ENCODE measurements at places on chromosomes 1 and 21. TPM values are rescaled to one million over a fixed set of nuclear protein-coding genes. Genes with fewer than 3 reads are reported as not detected.
A peak's percentile ranks its signal among the peaks of the same experiment; 100 is the strongest.

GRCh38 chr1:26500488-26501175 is 28.4 kb downstream of the HMGN2 start:
- peak; percentile 93 for DNase-seq

Gene OPRD1
- not detected for total RNA-seq

DNA sequence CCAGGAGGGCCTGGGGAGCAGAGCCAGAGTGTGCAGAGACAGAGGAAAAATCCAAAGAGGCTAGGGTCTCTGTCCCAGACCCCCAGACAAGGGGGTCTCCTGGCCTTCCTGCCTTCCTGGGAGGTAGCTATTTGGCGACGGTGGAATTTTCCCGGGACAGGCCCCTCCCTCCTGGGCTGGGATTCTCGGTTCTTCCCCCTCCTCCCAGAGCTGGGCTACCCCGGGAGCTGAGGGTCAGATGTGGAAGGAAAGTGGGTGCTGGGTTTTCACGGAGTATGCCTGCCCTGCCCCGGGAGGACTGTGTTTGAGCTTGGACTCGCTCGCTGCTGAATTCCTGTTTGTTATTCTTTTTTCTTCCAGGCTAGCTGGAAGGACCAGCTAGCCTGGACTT is 759 bp downstream of the AMPD2 start:
- DNase-seq: no peak

- DNase-seq: no peak
Observed at GRCh38 chr1:38433084-38433722, 386.6 kb upstream of the POU3F1 start.

GRCh38 chr1:94672001-94672400 is 130.4 kb upstream of the F3 start:
- DNase-seq: no peak

GRCh38 chr1:43466403-43466802 is 12.7 kb upstream of the HYI start:
- no peak for DNase-seq

- DNase-seq: no peak
Observed at GRCh38 chr1:152870831-152871730, 7.0 kb upstream of the SMCP start.

- no peak for DNase-seq
Observed at GRCh38 chr1:203038217-203038741, 12.0 kb downstream of the PPFIA4 start.

GRCh38 chr1:228867108-228867950 is 132.1 kb downstream of the RHOU start:
- DNase-seq: no peak

GRCh38 chr1:20298626-20299025 is 8.0 kb downstream of the VWA5B1 start:
- DNase-seq: no peak

DNA sequence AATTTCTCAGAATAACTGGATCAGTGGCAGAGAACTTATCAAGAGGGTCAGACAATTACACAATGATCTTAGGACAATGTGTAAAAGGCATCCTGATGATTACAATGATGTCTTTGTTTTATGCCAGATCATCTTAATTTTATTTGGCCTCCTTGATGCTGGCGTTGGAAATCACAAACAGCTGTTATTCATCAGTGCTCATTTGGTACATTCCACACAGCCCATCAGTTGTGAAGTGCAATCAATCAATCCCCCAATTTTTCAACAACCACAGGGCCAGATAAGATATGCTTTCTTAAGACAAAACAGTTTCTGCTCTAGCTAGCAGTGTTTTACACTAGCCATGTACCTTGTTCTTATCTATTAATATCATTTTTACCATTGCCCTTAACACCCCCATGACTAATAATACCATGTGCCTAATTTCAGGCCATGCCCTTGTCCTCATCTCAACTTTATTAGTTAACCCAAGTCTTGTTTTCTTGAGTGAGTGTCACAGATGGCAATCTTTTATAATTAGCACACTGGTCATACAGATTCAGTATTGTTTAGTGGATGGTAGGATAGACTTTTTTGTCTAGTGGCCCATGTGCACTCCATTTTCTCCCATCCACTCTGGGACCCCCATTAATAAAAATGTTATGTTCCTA is 40.8 kb upstream of the COL24A1 start:
- DNase-seq: no peak

- DNase-seq: no peak
Observed at GRCh38 chr1:109996476-109996875, 11.9 kb downstream of the AHCYL1 start.

DNA sequence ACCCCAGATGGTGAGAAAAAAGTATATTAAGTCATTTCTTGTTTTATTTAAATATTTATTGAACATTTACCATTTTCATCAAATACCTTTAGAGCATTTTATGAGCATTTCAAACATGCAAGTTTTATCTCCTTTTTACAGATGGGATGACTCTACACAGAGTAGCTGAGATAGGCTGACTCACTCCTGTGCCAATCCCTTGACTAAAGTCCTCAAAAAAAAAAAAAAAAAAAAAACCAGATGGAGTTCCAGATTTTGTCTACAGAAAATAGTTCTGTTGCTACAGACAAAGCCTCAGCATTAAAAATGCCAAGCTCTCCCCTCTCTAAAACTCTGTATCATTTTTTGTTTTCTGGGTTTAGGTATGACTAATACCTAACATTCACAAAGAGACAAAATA is 303.0 kb upstream of the PLD5 start:
- no peak for DNase-seq

GRCh38 chr1:218468711-218469110 is 123.6 kb downstream of the TGFB2 start:
- DNase-seq: no peak

Gene PFDN2
- total RNA-seq: 46.2 TPM

Gene LRRC71
- 5.3 TPM for total RNA-seq

DNA sequence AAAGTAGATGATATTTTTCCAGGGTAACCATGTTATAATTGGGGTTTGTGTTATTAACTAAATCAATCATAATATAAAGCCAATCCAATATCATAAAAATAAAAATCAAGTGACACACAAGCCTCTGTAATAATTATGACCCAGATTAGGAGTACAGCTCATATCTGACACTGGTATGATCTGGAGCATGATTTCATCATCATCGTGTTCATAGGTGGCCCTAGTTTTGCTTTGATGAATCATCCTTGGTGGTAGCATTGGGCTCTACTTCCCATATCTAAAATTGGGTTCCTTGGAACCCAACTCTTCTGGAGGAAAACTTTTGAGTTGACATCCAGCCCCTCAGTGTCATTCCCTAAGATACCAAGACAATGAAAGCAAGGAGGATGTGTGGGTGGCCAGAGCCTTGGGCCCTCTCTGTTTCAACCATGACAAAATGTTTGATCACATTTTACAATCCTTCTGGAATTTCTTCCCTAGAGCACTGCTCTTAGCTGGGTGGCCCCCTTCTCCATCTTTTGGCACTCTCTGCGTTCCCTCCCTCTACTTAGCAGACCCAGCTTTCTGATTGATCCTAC is 37.0 kb upstream of the ENAH start:
- DNase-seq: no peak

Gene S100B
- 4.5 TPM for total RNA-seq

Gene UBASH3A
- 1.2 TPM for total RNA-seq

- no peak for DNase-seq
Observed at GRCh38 chr1:110076789-110077500, 6.5 kb upstream of the ALX3 start.

- DNase-seq: no peak
Observed at GRCh38 chr1:172640111-172640510, 18.8 kb upstream of the FASLG start.

DNA sequence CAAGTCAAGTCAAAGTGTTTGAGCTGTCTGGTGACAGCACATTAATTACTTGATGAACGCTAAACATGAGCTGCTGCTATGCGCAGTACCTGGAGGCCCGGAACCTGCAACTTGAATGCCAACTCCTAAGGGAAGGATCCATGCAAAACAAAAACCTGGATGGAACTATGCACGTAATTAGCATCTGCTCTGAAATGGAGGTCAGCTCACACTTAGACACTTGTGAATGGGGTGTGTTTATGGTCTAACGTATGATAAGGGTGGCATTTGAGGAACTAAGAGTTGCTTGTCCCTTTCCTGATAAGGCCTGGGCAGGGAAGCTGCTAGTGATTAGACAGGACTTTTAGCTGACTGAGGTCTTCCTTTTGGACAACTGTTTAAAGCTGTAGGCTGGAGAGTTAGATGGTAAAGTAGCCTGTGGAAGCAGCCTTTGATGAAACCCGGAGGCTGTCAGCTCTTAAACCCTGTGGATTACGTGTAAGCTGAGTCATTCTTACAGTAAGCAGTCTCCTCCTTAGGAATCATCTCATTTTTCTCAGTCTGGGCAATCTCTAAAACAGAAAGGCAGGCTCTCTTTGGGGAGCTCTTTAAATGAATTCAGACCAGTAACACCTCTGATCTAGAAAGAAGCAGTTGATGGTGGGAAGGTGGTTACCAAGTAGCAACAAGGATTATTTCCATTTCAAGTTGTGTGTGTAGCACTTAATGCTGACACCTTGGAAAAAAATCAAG is 6.8 kb downstream of the TENT5C start:
- no peak for DNase-seq

- DNase-seq: no peak
Observed at GRCh38 chr1:54453509-54453908, 47.3 kb upstream of the SSBP3 start.
